CD4-positive, alpha-beta T cell (primary cell): ENCODE measurements at places on chromosomes 11 and 22.

DNA sequence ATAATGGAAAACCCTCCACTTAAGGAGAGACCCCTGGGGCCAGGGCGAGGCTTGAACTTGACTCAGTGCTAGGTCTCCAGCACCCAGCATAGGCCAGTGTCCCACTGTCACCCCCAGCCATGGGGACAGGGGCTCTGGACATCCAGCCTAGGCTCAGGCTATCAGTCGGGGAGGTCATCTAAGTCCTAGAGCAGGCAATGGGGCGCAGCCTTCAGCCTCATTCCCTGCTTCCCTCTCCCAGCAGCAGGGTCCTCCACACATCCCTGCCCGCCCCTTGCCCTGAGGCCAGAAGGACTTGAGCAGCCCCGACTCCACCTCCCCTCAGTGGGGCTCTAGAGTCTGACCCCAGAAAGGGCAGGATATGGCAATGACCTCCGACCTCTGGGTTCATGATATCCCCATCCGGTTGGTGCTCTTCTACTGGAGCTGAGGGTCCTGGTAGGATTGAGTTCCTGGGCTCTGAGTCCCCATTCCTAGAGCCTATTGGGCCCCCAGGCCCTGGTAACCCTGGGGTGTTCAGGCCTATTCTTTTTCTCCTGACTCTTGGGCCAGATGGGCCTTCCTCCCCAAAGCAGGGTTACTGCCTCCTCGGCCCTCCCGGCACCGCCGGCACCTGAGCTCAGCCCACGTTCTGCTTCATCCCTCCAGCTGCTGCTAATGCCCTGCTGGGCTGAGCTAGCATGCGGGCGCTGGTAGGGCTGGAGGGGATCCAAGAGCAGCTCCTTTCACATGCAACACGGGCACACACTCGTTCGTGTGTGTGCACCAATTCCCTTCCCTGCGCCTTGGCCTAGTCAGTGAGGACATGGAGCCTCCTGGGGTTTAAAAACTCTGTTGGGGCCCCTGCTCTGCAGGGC is 4.4 kb downstream of the CST6 start:
- no peak for DNase-seq
- H3K4me1 ChIP-seq: peaks cover 14% of the 10 kb centered on the region
- H3K36me3 ChIP-seq: no peaks in the 10 kb centered on the region

GRCh38 chr11:11538277-11538960 is 83.4 kb downstream of the GALNT18 start:
- H3K4me3 ChIP-seq: no peak overlapping the region
- no peaks in the 10 kb centered on the region for H3K27me3 ChIP-seq
- no peak for DNase-seq
- H3K36me3 ChIP-seq: no peaks in the 10 kb centered on the region

DNA sequence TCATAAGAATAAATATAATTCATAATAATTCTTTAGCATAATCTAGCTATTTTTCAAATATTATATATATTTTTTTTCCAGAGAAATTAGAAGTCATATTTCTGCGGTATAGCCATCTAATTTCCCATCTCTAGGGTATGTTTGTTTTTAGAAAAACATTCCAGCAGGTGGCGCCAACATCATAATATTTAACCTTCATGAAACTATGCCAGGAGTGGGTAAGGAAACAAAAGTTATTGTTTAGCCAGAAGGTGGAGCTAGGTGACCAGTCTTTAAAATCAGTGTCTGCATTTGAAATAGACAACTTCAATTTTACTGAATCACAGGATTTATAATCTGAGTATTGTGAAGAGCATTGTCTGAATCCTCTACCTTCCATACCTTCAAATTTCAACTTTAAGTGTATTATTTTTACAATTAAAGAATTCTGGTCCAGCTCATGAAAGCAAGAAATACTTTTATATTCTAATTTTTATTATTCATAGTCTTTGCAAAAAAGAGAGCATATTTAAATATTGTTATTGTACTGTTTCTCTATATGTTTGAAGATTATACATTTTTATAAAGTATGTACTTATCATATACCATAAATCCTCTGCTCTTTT is 15.7 kb upstream of the CCDC179 start:
- no peaks in the 10 kb centered on the region for H3K27me3 ChIP-seq
- H3K36me3 ChIP-seq: no peaks in the 10 kb centered on the region
- no peaks in the 10 kb centered on the region for H3K4me1 ChIP-seq
- no peak overlapping the region for H3K27ac ChIP-seq

DNA sequence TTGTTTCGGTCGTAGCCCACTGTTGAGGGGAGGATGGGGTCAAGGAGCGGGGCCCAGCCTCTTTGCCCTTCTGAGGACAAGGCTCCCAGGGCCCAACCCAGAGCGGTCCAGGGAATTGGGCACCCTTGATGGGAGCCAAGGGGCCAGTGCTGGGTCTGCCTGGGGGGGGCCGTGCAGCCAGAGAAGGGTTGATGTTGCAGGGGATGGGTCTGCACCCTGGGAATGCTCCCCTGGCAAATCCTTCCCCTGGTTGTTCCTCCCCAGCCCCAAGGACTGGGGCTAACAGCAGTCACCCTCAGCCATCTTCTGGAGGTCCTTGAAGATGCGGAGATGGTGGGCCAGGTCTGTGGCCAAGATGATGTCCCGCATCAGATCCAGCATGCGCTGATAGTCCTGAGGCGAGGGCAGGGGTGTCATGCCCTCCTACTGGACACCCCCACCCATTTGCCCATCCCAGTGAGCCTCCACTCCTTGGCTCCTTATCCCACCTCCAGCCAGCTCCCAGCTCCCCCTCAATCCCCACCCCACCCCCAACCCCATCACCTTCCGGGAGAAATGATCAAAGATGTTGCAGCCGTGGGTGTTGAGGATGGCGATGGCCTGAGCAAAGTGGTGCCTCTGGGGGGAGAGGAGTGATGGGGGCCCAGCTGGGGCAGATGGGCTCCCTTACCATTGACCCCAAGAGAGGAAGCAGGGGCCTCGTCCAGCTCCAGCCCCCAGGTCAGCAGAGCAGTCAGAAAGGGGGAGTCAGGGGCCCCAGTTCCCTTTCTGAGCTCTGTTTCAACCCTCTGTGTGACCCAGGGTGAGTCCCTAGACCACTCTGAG is 95.0 kb downstream of the PDE2A start:
- peaks cover 2% of the 10 kb centered on the region for H3K4me1 ChIP-seq
- no peak for DNase-seq
- no peaks in the 10 kb centered on the region for H3K36me3 ChIP-seq
- no peak overlapping the region for H3K27ac ChIP-seq
- H3K27me3 ChIP-seq: no peaks in the 10 kb centered on the region
- H3K4me3 ChIP-seq: no peak overlapping the region
